ENCODE measurements at places on chromosomes 3 and 15.

GRCh38 chr3:125437631-125438435, 62.7 kb upstream of the ZNF148 start:
- DNase-seq: peak; percentile 53

DNA sequence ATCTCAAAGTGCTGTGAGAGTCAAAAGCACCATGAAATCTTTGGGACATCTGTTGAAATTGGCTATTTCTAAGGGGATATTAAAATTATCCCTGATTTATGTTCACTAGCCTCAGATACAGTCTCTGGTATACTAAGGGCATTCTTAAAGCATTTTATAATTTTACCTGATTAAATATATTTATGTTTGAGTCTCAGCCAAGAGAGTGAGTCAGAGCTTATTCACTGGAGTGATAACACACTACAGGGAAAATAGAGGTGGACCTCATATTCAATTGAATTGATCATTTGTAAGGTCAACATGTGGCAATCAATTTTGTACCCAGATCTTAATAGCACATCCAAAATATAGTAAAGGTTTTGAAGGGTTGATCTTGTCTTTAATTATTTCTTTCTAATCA, 733.6 kb downstream of the EPHA3 start:
- no peak for DNase-seq

DNA sequence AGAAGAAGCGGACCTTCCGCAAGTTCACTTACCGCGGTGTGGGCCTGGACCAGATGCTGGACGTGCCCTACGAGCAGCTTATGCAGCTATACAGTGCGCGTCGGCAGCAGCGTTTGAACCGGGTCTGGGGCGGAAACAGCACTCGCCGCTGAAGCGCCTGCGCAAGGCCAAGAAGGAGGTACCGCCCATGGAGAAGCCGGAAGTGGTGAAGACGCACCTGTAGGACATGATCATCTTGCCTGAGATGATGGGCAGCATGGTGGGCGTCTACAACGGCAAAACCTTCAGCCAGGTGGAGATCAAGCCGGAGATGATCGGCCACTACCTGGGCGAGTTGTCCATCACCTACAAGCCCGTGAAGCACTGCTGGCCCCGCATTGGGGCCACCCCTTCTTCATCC, 390.4 kb upstream of the MEIS2 start:
- no peak for DNase-seq

- DNase-seq: no peak
Observed at GRCh38 chr3:123060054-123060453, 6.8 kb upstream of the PDIA5 start.

DNA sequence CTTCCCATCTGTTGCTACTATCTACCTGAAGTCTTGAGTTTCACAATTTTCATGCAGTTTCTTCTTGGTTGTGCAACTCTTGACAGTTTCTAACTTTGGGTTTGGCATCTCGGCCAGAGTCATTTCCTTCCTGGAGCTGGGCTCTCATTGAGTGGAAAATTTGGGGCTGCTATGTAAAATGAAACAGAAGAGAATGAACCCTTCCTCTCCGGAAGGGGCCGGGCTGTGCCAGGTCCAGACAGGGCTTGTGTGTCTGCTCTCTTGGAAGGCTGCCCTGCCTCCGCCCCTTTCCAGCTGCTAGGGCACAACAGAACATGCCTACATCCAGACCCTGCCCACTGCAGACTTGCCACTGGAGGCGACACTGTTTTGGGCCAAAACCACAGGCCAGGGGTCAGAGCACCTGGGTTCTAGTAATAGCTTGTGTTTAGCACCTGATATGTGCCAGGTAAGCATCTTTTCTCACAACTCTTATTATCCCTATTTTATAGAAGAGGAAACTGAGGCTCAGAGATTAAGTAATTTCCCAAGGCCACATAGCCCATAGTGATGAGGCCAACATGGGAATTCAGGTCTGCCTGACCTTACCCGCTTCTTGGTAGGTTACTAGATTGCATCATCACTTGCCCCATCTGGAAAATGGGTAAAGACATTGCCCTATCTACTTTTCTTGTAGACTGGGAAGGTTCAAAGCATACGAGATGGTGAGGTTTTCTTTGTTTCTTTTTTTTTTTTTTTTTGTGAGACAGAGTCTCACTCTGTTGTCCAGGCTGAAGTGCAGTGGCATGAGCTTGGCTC, 25.0 kb downstream of the IRAK2 start:
- DNase-seq: peak; percentile 35

DNA sequence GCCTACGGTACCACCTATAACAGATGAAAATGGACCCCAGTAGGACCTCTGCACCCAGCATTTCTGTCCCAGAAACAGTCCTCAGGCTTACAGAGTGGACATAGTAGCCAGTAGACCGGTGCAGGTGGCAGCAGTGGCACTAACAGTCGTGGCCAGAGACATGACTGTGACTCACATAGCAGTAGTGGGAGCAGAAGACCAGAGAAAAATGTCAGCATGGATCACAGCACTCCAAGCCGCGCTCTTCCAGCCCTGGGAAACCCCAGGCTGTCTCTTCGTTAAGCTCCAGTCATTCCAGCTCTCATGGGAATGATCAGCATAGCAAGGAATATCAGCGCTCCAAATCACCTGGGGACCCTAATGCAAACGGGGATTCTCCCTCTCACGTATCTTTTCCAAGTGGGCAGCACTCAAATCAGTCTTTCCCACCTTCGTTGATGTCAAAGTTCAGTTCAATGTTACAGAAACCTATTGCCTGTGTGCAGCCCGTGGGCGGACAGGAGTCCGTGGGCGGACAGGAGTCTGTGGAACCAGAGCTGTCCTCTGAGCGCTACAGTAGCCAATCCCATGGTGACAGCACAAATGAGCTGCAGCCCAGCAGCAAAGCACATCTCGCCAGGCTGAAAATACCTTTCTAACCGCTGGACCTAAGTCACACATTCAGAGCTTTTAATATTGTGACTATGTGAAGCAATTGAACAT, 10.5 kb downstream of the BFSP2 start:
- DNase-seq: no peak

DNA sequence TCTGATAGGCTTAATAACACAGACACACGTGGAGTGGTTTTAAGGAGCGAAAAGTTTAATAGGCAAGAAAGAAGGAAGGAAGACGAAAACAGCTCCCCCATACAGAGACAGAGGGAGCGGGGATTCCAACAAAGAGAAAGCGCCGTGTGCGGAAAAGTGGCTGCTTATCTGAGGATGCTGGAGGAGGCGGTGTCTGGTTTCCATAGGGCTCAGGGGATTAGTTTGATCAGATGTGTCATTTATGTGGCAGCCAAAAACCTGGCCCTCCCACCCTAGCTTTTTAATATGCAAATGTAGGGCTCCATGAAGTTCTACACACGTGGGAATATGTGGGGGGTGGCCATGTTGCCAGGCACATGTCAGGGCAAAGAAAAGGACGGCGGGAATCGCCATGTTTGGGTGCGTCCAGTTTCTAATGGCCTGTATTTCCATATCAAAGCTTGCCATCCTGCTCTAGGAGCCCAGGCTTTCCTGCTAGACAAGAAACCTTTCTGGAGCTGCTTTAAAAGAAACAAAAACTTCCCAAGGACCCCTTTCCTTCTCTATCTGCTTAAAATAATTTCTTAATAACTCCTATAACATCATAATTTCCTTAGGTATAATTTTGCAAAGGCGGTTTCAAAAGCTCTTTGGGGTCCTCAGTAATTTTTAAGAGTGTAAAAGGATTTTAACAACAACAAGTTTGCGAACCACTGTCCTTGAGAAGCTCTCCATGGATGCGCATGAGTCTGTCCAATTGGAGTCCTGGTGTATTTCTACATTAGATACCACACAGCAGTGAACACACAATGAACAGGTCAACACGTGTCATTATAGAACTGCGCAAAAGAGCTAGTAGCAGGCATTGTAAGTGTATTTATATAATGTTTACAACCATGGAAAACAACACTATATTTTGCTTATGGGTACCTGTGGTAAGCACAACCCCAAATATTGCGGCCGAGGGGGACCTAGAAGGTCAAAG, 622 bp upstream of the ZNF589 start:
- no peak for DNase-seq

DNA sequence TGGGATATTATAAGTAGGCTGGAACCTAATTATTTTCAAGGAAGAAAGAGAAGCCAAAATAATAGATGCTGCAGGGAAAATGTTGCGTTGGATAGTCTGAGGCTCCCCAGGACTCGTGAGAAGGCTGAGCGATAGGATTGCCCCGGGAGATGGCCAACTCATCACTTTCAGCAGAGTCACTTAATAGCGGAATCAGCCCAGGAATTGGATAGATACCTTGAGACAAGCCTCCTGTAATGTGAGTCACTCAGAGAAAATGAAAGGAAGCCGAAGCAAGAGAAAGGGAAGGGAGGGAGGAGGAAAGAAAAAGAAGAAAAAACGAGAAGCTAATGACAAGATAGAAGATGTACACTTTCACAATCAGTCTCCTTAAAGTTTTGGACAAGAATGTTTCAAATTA, 94.3 kb downstream of the SQOR start:
- DNase-seq: no peak

- DNase-seq: no peak
Observed at GRCh38 chr15:101709466-101709865, 14.8 kb downstream of the TARS3 start.

- DNase-seq: no peak
Observed at GRCh38 chr3:58403513-58404109, 30.0 kb downstream of the PDHB start.

DNA sequence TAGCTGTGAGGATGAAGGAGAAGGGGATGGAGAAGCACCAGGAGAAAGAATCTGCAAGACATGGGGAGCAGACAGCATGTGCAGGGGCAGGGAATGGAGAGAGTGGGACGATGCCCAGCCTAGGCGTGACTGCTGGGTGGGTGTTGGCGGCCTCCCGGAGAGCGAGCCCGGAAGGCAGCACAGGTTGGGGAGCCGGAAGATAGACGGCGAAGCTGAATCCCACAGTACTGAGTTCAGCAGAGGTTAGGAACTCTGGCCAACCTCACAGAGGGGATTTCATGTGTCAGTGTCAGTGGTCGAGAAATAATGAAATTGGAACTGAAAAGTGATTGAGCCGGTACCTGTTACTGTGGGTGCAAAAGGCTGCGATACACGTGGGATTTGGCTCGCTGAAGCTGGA, 55.2 kb downstream of the PXYLP1 start:
- no peak for DNase-seq

GRCh38 chr3:16307832-16308531, 43.0 kb downstream of the OXNAD1 start:
- no peak for DNase-seq

- no peak for DNase-seq
Observed at GRCh38 chr3:60703956-60704736, 547.1 kb downstream of the FHIT start.

- DNase-seq: peak; percentile 63
Observed at GRCh38 chr3:171566803-171567422, 106.7 kb upstream of the TNIK start.

DNA sequence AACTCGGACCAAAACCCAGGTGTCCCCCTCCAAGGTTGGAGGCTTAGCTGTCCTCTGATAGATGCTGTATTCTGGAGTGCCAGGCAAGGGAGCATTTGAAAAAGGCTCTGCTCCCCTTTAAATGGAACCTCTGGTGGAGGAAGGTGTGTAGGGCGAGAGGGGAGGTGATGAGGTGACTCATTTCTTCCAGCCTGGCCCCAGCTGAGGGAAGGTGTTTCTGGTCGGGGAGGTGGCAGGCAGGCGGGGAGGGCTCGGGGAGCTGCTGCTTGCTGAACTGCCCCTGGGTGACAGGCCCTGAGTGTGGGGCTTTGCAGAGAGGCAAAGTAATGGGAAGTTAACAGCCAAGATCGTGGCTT, 18.8 kb downstream of the PSTPIP1 start:
- peak; percentile 88 for DNase-seq
